ENCODE measurements at places on chromosomes 7 and 10. TPM values are rescaled to one million over a fixed set of nuclear protein-coding genes. Genes with fewer than 3 reads are reported as not detected.

The SERPINE1 gene
- total RNA-seq, result not detected

DNA sequence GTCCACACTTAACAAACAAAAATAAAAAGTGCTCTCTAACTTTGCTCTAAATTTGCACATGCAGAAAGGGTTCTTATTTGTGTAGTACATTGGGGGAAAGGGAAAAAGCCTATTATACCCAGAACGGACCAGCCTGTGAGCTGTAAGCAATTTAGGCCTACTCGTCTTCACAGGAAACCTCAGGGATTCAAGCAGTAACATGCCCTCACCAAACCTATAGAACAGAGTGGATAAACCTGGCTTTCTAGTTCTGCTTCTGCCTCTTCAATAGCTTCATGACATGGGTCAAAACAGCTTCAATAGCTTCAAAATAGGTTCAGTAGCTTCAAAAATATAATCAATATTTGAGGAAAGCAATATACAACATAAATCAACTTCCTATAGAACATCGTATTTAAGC lies 163.7 kb downstream of the ARL4A start:
- no peak for DNase-seq

The OR13A1 gene
- total RNA-seq, result 0.53 TPM

DNA sequence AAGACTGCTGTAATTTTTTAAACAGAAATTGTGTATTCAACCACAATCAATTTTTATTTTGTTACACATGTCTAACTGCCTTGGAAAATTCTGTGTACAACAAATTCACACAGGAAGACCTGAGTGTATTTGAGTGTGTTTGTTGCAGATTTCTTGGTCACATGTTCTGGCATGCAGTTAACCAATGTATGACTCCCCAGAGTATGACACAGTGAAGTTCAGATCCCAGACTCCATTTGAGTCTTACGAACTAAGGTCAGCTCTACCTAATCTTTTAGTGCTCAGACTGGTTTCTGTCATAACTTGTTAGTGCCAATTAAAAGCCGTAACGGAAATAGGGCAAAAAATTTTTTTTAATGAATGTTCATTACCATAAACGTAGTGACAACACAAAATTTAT lies 5.8 kb downstream of the GNAI1 start:
- DNase-seq, result no peak
